ENCODE measurements at places on chromosomes 1 and 21. TPM values are rescaled to one million over a fixed set of nuclear protein-coding genes. Genes with fewer than 3 reads are reported as not detected.

Gene SLAMF7
- 2.6 TPM for total RNA-seq

Gene SPRR2E
- not detected for total RNA-seq

Gene MPZ
- 0.35 TPM for total RNA-seq

Gene PDE9A
- total RNA-seq, result 1.1 TPM

Gene KCNA2
- 0.06 TPM for total RNA-seq

Gene KHDRBS1
- 139 TPM for total RNA-seq

Gene LCE3E
- not detected for total RNA-seq

Gene CD1D
- total RNA-seq, result not detected

Gene INSRR
- not detected for total RNA-seq

Gene RPTN
- not detected for total RNA-seq

Gene LCE6A
- not detected for total RNA-seq

Gene PLA2G5
- total RNA-seq, result not detected

Gene TTLL7
- 2.8 TPM for total RNA-seq

Gene SETD4
- 9.1 TPM for total RNA-seq

Gene CFAP141
- total RNA-seq, result not detected

Gene TMPRSS15
- not detected for total RNA-seq

Gene CFHR1
- total RNA-seq, result 0.24 TPM

Gene FCRL5
- total RNA-seq, result not detected

Gene CLCA2
- total RNA-seq, result not detected

Gene REN
- not detected for total RNA-seq

Gene TMEM269
- 0.18 TPM for total RNA-seq

Gene LRRC53
- not detected for total RNA-seq

Gene OR2L2
- total RNA-seq, result 0.02 TPM

Gene COL9A2
- 0.23 TPM for total RNA-seq

Gene ST6GALNAC3
- total RNA-seq, result 0.75 TPM

Gene WDR47
- total RNA-seq, result 4.4 TPM

Gene TRABD2B
- 0.34 TPM for total RNA-seq

Gene KAZN
- 3.9 TPM for total RNA-seq

Gene S100A8
- total RNA-seq, result not detected

Gene NBPF20
- total RNA-seq, result 3.2 TPM

Gene CLCA4
- not detected for total RNA-seq

Gene NECTIN4
- 1.9 TPM for total RNA-seq

Gene SLAMF9
- 0.40 TPM for total RNA-seq

Gene TFAP2E
- total RNA-seq, result 0.55 TPM

Gene OSCP1
- total RNA-seq, result 6.5 TPM

Gene TINAGL1
- 0.69 TPM for total RNA-seq

Gene TEX38
- not detected for total RNA-seq

Gene NEGR1
- total RNA-seq, result not detected

Gene SPATA21
- not detected for total RNA-seq

Gene USP24
- total RNA-seq, result 16.2 TPM

Gene GSTM2
- total RNA-seq, result 4.1 TPM

Gene OVAAL
- not detected for total RNA-seq

Gene DYNLT5
- not detected for total RNA-seq

Gene BTBD19
- total RNA-seq, result 3.3 TPM

Gene YTHDF2
- total RNA-seq, result 54.4 TPM

Gene STMN1
- total RNA-seq, result 201 TPM

Gene SERTAD4
- 0.89 TPM for total RNA-seq

Gene LRRIQ3
- total RNA-seq, result 1.0 TPM

Gene EXO1
- 25.4 TPM for total RNA-seq

Gene HUNK
- 1.7 TPM for total RNA-seq

Gene C8A
- total RNA-seq, result not detected

Gene SLC44A5
- total RNA-seq, result not detected

Gene LHX8
- total RNA-seq, result 1.1 TPM

Gene FCGR3A
- total RNA-seq, result not detected

Measured in A549 treated with RU486 at 1 μM for 4 hours (cell line).